Fibroblast of mammary gland (primary cell): ENCODE measurements at places on chromosomes 5 and 9.

DNA sequence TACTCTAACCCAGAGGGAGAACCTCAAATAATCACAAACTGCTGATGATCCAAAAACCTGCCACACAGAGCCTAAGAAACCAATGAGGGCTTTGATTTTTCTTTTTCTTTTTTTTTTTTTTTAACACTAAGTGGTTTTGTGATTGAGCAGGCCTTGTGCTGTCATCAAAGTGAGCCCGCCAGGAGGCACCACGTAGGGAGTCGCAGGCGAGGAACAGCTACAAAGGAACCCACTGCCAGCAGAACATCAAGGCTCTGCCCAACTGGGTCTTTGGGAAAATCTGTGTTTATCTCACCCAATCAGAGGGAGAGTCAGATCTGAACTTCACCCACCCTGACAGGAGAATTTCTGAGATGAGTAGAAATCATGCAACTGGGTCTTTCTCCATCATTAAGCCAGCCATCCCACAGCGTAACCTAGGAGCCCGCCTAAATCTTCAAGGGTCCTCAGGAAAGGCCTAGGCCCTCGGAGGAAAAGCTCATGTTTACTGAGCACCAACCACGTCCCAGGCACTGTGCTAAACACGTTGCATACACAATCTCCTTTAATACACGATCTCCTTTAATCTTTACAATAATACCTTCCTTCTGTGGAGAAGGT lies 126.9 kb upstream of the FSTL4 start:
- DNase-seq: no peak

- DNase-seq: no peak
These were observed 173.0 kb upstream of the FBXL7 start for GRCh38 chr5:15326932-15327331.

DNA sequence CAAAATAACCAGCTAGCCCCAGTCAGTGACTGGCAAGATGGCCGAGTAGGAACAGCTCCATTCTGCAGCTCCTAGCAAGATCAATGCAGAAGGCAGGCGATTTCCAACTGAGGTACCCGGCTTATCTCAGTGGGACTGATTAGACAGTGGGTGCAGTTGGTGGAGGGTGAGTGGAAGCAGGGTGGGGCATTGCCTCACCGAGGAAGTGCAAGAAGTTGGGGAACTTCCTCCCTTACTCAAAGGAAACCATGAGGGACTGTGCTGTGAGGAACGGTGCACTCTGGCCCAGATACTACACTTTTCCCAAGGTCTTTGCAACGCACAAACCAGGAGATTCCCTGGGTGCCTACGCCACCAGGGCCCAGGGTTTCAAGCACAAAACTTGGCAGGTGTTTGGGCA lies 9.6 kb upstream of the BTNL8 start:
- no peak for DNase-seq

- DNase-seq: peak; percentile 68
These were observed 160.1 kb downstream of the GHR start for GRCh38 chr5:42583322-42583721.

GRCh38 chr9:70065572-70065971 lies 21.9 kb downstream of the MAMDC2 start:
- DNase-seq: no peak

DNA sequence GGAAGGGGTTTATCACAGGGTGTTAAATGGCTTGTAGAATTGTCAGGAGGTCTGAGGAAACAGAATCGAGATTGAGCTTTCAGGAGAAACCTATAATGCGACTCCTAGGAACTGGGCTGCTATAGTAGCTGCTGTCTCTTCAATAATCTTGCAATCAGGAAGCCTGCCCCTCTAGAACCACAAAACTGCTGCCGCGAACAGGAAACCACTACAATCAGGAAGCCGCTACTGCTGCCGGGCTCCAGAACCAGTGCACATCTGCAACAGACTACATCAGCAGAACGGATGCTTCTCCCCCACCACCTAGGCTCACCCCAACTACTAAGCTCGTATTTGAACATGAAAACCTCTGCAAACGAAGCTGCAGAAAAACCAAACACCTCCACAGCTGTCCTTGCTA lies 31.6 kb downstream of the TNFSF8 start:
- DNase-seq: no peak

GRCh38 chr5:59327191-59327980 lies 566.1 kb downstream of the PDE4D start:
- no peak for DNase-seq

GRCh38 chr5:113771483-113771882 lies 258.0 kb downstream of the YTHDC2 start:
- DNase-seq: no peak

- DNase-seq: no peak
These were observed 29.6 kb upstream of the GRXCR2 start for GRCh38 chr5:145902421-145902820.

DNA sequence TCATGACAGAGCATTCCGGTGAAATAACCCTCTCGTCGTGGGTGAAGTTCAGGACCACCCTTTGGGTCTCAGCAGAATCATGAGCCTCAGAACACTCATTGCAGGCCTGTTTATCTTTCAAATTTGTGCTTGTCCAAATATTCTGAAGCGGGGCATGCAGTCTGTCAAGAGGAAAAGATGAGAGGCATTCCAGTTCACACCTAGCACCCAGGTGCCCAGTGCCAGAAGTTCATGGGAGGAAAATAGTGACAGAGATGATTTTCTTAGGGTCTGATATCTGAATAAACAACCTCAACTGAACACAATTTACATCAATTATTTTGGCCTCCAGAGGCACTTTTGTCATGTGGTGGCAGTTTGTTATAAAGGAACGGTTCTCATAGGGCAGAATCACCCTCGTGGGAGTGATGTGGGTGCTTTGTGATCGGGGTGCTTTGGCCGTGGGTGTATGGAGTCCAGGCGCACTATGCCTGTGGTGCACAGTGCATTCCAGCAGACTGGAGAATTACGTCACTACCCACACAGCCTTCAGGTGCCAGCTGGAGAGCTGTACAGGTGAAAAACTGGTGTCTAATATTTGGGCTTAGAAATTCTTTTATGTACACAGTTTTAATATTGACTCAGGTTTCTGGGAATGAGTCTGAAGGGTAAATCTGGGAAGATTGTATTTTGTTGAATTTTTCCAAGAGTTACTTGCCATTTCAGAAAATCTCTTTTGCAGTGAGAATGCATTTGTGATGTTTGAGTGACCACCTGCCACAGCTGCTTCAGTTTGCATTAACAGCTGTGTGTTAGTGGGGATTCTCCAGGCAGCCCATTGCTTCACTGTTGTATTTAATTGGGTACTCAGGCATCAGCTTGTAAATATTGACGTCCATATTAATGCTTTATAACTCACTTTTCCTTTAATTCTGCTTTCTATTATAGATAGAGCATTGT lies 289.3 kb downstream of the FANCC start:
- no peak for DNase-seq

GRCh38 chr5:175867587-175868347 lies 3.6 kb upstream of the CPLX2 start:
- no peak for DNase-seq

GRCh38 chr5:143251190-143251589 lies 152.3 kb downstream of the NR3C1 start:
- no peak for DNase-seq

DNA sequence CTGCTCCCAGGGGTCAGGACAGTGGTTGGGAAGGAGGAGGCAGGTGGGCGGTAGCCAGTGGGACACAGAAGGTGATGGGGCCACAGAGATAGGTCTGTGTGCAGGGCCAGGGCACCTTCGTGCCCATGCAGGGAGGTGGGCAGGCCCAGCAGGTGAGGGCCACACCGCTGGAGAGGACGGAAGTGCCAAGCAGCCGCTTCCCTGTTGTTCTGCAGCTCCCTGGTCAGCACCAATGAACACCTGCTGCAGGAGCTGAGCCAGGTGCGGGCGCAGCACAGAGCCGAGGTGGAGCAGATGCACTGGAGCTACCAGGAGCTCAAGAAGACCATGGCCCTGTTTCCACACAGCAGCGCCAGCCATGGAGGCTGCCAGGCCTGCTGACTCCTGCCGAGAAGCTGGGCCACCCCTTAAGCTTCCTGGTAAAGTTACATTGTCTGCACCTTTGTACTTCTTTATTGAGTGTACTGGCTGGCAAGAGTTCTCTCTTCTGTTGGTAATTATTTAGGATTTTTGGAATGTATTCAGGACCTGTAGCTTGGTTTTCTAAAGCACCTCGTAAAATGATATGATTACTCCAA lies 40.3 kb downstream of the TPPP start:
- DNase-seq: no peak

DNA sequence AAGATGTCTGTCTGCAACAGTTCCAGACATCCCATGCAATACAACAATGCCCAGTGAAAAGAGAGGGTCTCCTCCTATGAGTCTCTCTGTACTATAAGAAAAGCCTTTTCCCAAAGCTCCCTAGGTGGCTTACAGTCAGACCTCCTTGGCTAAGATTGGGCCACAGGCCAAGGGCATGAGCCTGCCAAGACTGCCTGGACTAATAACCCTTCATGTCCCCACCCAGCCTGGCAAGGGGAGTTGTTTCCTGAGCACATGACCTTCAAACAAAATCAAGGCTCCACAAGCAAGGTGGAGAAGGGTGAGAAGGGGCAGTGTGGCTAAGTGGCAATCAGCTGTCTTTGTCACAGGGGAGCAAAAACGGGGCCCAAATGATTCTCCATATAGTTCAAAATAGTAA lies 75.6 kb upstream of the ZSWIM6 start:
- peak; percentile 36 for DNase-seq

- DNase-seq: no peak
These were observed 814 bp downstream of the KIF12 start for GRCh38 chr9:114098021-114098935.

GRCh38 chr5:138961221-138961620 lies 86.1 kb upstream of the LRRTM2 start:
- DNase-seq: no peak

GRCh38 chr5:177358370-177358819 lies 671 bp downstream of the RGS14 start:
- no peak for DNase-seq

- DNase-seq: peak; percentile 16
These were observed 20.2 kb downstream of the SIL1 start for GRCh38 chr5:139177809-139178588.

GRCh38 chr5:15827741-15828140 lies 327.8 kb downstream of the FBXL7 start:
- no peak for DNase-seq

- peak; percentile 69 for DNase-seq
These were observed 243.8 kb downstream of the CSNK1G3 start for GRCh38 chr5:123755653-123756317.

GRCh38 chr9:129458663-129459546 lies 162.0 kb downstream of the C9orf50 start:
- no peak for DNase-seq

DNA sequence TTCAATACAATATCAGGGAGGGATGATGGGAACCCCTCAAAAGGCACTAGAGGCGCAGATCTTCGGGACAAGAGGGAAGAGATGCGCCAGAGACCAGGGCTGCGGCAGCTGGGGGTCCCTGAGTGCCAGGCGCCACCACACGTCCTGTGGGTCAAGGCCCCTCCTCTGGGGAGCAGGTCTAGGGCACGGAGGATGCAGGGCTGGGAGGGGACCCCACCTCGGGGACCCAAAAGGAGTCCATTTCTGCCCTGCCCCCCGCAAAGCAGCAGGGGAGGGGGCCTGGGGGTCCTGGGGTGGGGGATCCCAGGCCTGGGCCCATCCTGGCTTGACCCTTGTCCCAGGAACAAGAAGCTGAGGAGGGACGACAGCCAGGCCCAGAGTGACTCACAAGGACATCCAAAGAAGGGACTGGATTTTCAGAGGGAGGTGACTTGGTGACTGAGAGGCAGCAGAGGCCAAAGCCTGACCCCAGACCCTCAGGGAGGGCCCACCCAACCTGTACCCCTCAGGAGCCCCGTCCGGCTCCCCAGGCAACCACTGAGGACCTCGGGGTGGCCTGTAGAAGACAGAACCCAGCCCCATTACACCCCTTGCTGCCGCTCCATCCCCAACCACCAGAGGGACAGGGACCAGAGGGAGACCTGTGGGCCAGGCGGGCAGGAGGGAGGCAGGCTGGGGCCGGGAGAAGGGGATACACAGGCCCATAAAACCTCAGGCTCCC lies 54.2 kb downstream of the LRSAM1 start:
- DNase-seq: peak; percentile 32

- DNase-seq: peak; percentile 20
These were observed 2.6 kb downstream of the IRX1 start for GRCh38 chr5:3598207-3598606.

- DNase-seq: no peak
These were observed 81.6 kb downstream of the PLPP1 start for GRCh38 chr5:55453211-55453610.

- DNase-seq: no peak
These were observed 266.2 kb downstream of the SPATA31D1 start for GRCh38 chr9:82254646-82255367.

- no peak for DNase-seq
These were observed 27.6 kb downstream of the WHRN start for GRCh38 chr9:114477642-114478041.

DNA sequence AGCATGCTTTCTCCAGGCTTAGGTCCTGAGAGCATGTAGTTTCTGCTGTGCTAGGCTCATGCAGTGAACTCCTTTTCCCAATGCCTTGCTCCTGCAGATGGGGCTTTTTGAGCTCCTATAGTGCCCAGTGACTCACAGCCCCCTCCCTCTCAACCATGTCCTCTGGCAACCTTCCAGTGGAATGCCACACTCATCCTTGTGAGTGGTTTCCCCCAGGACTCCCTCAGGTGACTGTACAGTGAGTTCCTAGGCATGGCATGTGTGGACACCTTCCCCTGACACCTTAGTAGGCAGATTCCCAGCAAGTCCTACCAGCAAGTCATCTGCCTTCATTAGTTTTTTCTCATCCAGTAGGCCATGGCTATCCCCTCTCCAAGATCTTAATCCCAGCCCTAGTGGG lies 72.4 kb upstream of the CXCL14 start:
- DNase-seq: peak; percentile 29

GRCh38 chr5:61301341-61302199 lies 30.5 kb upstream of the ZSWIM6 start:
- peak; percentile 99 for DNase-seq

DNA sequence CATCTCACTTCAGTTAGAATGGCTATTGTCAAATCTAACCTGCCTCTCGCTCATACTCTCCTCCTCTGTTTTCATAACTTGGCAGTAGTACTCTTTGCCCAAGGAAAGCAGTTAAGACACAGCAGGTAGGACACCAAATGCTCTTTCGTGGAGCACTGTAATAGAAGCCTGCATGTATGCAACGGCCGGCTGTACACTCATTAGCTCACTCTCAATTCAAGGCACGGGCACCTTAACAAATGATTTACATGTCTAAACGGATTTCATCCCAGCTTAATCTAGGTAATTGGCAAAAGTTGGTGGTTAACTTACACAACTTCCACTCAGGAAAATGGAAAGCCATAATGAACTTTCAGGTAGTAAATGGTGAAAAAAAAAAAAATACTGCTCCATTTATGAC lies 14.9 kb downstream of the DEPDC1B start:
- no peak for DNase-seq

DNA sequence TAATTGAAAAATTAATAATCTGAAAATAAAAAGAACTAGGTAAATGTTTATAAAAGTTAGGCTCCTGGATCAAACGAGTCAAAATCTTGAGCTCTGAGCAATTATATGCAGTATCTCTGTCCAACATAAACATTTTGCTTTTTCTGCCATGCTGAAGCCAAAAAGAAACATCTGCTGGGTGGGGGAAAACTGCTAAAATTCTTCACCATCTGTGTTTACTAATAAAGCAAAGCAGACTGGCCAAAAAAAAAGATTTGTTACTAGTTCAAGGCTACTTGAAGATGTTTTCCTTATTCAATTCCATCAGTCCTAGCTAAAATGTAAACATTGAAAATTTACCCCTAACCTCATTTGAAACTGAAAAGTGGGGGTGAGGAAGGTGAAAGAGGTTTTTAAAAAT lies 29.7 kb downstream of the GTF3C4 start:
- DNase-seq: peak; percentile 19
